ENCODE measurements at places on chromosomes 2 and 18.

GRCh38 chr2:28338046-28338817 lies 54.4 kb upstream of the FOSL2 start:
- no peak for DNase-seq

GRCh38 chr2:199693861-199694260 lies 157.1 kb downstream of the FTCDNL1 start:
- no peak for DNase-seq

DNA sequence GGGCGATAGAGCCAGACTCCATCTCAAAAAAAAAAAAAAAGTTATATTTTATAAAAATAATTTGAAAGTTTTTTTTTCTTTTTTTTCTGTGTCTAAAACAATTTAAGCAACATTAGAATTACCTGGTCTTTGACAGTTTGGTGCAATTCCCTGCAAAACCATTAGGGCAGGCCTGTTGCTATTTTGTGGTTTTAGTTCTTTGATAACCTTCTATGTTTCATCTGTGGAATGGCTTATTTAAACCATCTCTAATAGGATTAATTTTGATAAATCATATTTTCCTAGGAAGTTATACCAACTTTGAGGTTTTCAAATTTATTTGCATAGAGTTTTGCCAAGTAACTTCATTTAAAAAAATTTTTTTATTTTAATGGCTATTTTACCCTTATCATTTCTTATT lies 141.2 kb upstream of the TWIST2 start:
- DNase-seq = no peak

GRCh38 chr2:120313695-120314615 lies 32.0 kb upstream of the INHBB start:
- no peak for DNase-seq

- no peak for DNase-seq
These were observed at the start of gene CERKL for GRCh38 chr2:181656450-181657291. Gene CERKL, minus strand, starts transcription at chr2:181657105. Its CDS starts 99 bp downstream, at chr2:181657006.

DNA sequence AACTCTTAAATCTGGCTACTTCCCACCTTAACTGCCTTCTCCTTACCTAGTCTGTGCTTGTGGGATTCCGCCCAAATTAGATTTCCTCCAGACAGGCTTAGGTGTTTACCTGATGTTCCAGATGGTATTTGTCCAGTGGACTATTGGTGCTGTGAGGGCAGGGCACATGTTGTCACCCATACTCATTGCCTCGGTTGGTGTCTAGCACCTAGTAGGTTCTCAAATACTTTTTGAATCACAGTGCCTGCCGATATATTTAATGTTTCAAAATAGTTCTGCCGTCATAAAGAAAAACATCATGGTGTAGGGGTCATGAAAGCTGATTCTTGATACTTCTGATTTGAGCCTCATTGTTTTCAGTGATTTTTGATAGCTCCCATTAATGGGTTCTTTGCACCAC lies 1.1 kb downstream of the SEPTIN2 start:
- no peak for DNase-seq

- DNase-seq = no peak
These were observed 309.9 kb downstream of the NDUFA10 start for GRCh38 chr2:239715202-239715601.
